ENCODE measurements at places on chromosomes 11 and 22.

- DNase-seq, result no peak
These were observed 692 bp upstream of the MOB2 start for GRCh38 chr11:1487091-1487850.

DNA sequence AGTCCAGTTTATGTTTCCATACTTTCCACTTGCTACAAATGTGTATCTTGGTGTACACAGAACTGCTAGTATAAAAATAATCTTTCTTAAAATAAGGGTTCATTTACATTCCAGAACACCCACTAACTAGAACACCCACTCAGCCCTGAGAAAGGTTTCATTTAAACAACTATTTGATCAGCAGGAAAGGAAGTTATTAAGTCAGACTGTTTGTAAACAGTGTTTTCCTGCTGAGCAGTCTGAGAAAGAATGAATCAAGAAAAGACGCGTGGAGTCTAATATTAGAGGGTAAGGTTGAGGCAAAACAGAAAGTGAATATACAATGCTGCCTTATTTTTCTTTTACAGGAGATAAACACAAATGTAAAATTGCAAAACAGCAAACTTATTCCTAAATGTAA lies 32.7 kb downstream of the NARS2 start:
- no peak for DNase-seq

DNA sequence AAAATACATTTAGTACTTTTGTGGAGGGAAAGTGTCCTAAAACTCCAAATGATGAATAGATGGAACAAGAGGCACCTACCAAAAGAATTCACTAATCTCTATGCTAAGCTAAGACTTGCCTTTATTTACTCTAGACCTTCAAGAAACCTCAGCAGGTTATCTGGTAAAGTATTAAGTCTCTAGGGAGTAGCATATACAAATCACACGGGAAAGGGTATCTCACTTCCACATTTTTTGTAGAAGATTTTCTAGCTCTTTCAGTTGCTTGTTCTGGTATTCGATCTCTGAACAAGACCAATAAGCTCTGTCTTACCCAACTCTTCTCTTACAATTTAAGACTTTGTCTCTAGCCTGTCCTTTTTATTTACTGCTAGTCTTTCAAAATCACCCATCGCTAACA lies 18.1 kb upstream of the CADM1 start:
- no peak for DNase-seq

GRCh38 chr22:28909375-28909774 lies 26.0 kb downstream of the ZNRF3 start:
- no peak for DNase-seq

GRCh38 chr11:94672636-94673035 lies 95.5 kb upstream of the AMOTL1 start:
- DNase-seq, result no peak

- DNase-seq, result no peak
These were observed 69.8 kb downstream of the ARFGAP2 start for GRCh38 chr11:47106798-47107411.

GRCh38 chr11:34633640-34633989 lies 12.7 kb downstream of the EHF start:
- no peak for DNase-seq

DNA sequence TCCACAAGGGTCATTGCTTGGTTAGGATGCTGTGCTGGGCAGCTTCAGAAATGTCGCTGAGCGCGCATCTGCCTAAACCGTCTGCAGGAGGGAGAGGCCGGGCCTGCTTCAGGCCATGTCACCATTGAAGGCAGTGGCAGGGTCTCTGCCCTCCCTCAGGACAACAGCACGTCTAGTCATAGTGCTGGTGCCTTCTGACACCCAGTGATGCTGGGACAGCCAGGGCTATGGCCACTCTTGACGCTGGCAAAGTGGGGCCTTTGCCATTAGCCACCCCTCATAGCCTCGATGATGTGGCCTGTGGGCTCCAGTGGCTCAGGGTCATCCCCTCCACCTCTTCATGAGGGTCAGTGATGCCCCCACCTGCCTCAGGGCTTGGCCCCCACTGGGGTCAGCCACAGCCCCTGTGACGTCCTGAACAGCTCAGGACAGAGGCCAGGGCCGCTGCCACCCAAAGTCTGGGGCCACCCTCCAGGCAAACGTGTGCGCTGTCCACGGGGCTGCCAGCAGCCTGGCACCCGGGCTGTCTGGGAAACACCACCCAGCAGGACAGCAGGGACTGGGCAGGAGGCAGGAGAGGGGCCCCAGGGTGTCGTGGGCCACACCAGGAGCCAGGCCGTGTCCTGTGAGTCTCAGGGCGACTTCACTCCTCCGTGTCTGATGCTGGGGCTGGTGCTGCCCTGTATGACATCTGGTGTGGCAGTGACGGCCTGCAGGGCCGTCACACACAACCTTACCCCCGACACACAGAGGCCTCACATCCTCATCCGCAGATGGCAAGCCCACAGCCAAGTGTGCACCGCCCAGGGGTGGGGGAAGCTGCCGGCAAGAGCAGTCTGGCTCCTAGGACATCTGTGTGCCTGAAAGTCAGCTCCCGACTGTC lies 42.5 kb downstream of the CERK start:
- DNase-seq, result no peak
